ENCODE measurements at places on chromosomes 3 and 15.
A peak's percentile ranks its signal among the peaks of the same experiment; 100 is the strongest.

DNA sequence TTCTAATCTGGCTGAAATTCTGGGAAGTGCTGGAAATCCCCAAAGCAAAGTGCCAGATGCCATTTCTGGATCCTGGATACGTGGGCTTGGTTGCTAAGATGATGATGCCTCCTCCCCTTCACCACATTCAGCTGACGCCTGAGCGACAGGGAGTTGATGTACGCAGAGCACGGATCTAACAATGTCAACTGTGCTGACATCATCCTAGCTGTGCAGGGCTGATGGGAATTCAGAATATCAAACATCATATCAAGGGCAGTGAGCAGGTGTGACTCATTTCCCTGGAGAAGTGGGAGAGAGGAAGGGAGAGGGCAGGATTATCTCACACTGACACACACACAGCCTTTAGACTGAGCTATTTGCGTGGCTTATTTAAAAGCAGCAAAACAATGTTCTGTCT is 92.6 kb upstream of the ZBTB20 start:
- no peak for DNase-seq

- no peak for DNase-seq
Measured at GRCh38 chr3:184172681-184173373, 1.8 kb upstream of the AP2M1 start.

- DNase-seq, result no peak
Measured at GRCh38 chr3:48214225-48214624, 9.1 kb upstream of the CAMP start.

- DNase-seq, result no peak
Measured at GRCh38 chr3:31762888-31763351, 218.1 kb downstream of the OSBPL10 start.

DNA sequence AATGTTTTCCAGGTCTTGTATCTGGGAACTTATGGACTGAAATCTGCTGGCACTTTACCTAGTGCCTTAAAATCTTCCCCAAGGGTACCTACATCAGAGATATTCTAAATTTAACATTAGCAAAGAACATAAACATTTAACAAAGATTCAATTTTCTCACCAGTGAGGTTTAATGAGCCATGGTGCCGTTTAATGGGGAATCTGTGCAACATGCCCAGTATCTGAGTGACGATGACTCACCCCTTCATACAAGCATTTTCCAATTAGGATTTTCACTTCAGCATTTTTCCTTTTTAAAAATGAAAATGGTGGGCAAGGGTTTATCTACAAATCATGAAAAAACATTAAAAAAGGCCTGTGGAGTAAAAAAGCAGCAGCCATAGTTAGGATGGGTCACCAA is 189.4 kb downstream of the SLC9A9 start:
- DNase-seq, result no peak

GRCh38 chr3:61688307-61688984 is 127.1 kb downstream of the PTPRG start:
- DNase-seq, result no peak

DNA sequence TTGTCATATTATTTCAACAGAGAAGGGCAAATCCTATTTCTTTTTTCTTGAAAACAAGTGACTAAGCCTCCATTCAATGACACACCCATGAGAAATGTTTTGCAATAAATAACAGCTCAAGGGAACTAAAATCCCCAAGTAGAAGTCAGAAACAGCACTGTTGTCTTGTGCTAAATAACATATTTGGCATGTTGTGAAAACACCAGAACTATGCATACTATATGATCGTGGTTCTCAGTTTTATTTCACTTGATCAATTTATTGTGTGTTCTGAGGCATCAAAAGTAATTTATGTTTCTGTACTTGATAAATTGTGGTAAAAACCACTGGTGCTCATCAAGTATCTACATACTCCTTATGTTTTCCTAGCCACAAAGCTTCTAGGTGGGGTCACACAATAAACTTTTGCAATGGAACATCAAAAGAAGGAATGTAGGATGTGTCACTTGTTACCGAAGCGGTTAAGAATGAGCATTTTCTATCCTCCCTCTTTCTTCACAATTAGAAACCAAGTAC is 691.7 kb upstream of the CBLB start:
- DNase-seq, result no peak

- DNase-seq, result peak; percentile 2
Measured at GRCh38 chr3:61936344-61936937, 375.1 kb downstream of the PTPRG start.

DNA sequence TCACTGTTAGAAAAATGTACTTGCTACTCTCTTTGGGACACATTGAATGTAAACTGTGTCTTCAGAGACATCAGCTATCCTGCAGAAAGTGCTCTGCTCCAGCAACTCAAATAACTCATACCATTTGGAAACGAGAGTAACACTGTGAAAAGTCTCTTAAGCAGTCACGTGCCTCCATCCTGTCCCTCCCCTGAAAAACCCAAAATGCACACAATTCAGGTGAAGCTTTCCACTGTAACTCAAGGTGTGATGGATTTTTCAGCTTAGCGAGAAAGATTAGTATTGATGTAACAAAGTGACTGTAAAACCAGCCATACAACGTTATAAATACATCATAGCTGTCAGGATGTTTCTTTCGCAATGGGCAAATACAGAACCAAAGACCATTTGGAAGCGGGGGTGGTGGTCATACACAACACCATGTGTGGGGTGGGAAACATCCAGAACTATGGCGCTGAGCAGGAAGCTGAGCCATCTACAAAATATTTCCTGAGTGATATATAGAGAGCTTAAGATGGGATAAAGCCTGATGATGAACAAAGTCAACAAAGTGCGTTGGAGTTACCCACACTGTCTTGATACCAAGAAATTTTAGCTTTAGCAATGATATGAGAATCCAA is 332.3 kb downstream of the FOXP1 start:
- DNase-seq, result no peak

GRCh38 chr3:49199900-49200281 is 28.5 kb downstream of the KLHDC8B start:
- DNase-seq, result no peak

DNA sequence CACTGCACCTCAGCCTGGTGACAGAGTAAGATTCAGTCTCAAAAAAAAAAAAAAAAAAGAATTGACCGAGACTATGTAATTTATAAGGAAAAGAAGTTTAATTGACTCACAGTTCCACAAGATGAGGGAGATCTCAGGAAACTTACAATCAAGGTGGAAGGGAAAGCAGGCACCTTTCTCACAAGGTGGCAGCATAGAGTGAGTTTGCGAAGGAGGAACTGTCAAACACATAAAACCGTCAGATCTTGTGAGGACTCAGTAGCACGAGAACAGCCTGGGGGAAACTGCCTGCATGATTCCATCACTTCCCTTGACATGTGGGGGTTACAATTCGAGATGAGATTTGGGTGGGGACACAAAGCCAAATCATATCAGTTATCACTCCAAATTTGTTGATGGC is 380.9 kb downstream of the EDEM1 start:
- DNase-seq, result no peak

GRCh38 chr3:11212784-11213183 is 58.5 kb downstream of the HRH1 start:
- DNase-seq, result no peak

GRCh38 chr15:44490622-44491021 is 46.3 kb upstream of the EIF3J start:
- DNase-seq, result no peak

GRCh38 chr3:1318296-1319005 is 225.6 kb downstream of the CNTN6 start:
- DNase-seq, result no peak

GRCh38 chr3:72520690-72521308 is 327.4 kb downstream of the SHQ1 start:
- peak; percentile 43 for DNase-seq

- DNase-seq, result peak; percentile 36
Measured at GRCh38 chr3:18645619-18646018, 220.5 kb upstream of the SATB1 start.

DNA sequence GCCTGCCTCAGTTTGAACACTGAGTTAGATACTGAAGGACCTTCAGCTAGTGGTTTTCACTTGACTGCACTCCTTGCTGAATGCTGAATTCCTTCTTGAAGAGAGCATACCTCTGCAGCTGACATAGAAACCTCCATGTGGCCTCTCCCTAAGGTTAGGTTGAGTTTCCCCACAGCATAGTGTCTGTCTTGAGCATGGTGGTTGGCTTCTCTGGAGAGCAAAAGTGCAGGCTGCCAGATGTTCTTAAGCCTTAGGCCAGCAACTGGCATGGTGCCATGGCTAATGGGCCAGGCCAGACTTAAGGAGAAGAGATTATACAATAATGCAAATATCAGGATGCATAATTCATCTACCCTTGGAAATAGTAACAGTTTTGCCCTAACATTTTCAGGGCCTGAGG is 545.6 kb upstream of the ZNF385D start:
- DNase-seq, result no peak

- DNase-seq, result no peak
Measured at GRCh38 chr3:5195605-5196004, 8.1 kb downstream of the EDEM1 start.

Data from stimulated activated CD4-positive, alpha-beta T cell treated with anti-CD3 and anti-CD28 coated beads, Interleukin-4, amount 100 ng/mL, for 1 hour (primary cell).